ENCODE measurements at places on chromosomes 3 and 15. TPM values are rescaled to one million over a fixed set of nuclear protein-coding genes. Genes with fewer than 3 reads are reported as not detected.

DNA sequence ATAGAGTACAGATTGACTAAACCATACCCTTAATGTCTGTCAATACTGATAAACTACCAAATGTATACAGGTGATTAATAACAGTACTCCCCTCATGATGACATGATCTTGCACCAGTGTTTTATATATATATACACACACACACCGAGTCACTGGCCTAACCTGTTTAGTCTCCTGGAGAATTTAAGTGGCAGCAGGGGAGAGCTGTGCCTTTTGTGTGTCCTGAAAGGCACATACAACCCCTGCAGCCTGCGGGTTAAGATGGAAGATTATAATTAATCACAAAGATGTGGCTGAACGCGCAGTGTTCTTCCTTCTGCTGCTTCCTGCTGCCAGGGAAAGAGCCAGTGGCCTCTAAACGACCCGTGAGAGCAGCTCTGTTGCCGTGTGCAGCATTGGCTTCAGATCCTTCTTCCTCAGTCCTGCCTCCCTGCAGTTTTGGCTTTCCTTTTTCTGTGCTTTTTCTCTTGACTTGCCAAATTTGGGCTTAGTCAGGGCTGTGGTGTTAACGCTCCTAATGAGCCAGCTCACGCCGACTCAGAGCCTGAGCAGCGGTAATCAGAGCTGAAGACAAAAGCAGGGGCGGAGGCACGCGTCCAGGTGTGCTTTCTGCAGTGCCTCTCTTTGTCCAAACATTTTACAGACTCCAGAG, 42.5 kb upstream of the UBE3A start:
- no peaks in the 10 kb centered on the region for H3K4me1 ChIP-seq
- no peak overlapping the region for H3K27ac ChIP-seq
- DNase-seq, result peak; percentile 28
- no peak overlapping the region for H3K4me3 ChIP-seq
- H3K27me3 ChIP-seq, result no peaks in the 10 kb centered on the region

DNA sequence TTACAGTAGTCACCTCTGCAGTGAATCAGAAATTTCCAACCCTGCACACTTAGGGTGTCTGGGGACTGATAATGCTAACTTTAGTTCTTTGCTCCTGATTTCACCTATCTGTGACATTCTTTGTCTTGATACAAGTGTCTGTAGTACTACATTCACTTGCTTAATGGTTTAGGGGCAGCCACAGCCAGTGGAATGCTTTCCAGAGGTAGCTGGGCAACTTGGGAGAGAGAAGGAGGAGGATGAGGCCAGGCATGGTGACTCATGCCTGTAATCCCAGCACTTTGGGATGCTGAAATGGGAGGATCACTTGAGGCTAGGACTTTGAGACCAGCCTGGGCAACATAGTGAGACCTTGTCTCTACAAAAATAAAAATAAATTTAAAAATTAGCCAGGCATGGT, 8.5 kb downstream of the BAHD1 start:
- peaks cover 8% of the 10 kb centered on the region for H3K4me1 ChIP-seq
- no peaks in the 10 kb centered on the region for H3K27me3 ChIP-seq

GRCh38 chr3:14429237-14429636, 26.8 kb downstream of the SLC6A6 start:
- DNase-seq, result no peak
- no peaks in the 10 kb centered on the region for H3K36me3 ChIP-seq
- no peaks in the 10 kb centered on the region for H3K27me3 ChIP-seq
- no peak overlapping the region for H3K4me3 ChIP-seq

- no peaks in the 10 kb centered on the region for H3K27me3 ChIP-seq
- H3K4me1 ChIP-seq, result no peaks in the 10 kb centered on the region
- no peaks in the 10 kb centered on the region for H3K36me3 ChIP-seq
- no peak for DNase-seq
Measured at GRCh38 chr3:52372822-52373504, 56.8 kb downstream of the DNAH1 start.

The SLC28A2 gene
- not detected for total RNA-seq

The INKA1 gene
- total RNA-seq, result 3.3 TPM

DNA sequence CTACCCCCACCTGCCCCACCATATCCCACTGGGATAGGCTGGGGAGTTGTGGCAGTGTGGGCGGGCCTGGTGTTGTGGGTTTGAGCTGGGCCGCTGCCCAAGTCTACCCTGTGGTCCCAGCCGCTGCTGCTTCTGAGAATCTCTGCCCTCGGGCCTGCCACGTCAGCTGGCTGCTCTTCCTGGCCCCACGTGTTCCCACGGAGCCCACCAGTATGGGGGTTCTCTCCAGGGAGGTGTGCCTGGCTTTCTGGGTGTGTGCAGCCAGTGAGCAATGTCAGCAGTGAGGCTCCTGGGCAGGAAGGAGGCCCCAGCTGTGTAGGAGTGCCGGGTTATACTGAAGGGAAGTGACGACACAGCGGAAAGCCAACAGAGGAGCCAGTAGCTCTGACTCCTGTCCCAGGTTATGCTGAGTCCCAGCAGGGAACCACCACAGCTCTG, 10.5 kb downstream of the GNAI2 start:
- H3K4me1 ChIP-seq, result peaks cover 55% of the 10 kb centered on the region
- DNase-seq, result peak; percentile 76
- H3K36me3 ChIP-seq, result peaks cover 4% of the 10 kb centered on the region

GRCh38 chr3:186247821-186248814, 113.9 kb downstream of the DGKG start:
- H3K27me3 ChIP-seq, result peaks cover 6% of the 10 kb centered on the region
- peaks cover under 1% of the 10 kb centered on the region for H3K4me1 ChIP-seq
- H3K27ac ChIP-seq, result no peak overlapping the region
- H3K36me3 ChIP-seq, result no peaks in the 10 kb centered on the region
- H3K4me3 ChIP-seq, result no peak overlapping the region

- no peaks in the 10 kb centered on the region for H3K36me3 ChIP-seq
- H3K27ac ChIP-seq, result no peak overlapping the region
- H3K27me3 ChIP-seq, result no peaks in the 10 kb centered on the region
- no peak overlapping the region for H3K4me3 ChIP-seq
- H3K4me1 ChIP-seq, result no peaks in the 10 kb centered on the region
Measured at GRCh38 chr3:42517117-42517516, 14.7 kb downstream of the VIPR1 start.

All from fibroblast of lung (primary cell).